ENCODE measurements at places on chromosomes 7 and 10.

DNA sequence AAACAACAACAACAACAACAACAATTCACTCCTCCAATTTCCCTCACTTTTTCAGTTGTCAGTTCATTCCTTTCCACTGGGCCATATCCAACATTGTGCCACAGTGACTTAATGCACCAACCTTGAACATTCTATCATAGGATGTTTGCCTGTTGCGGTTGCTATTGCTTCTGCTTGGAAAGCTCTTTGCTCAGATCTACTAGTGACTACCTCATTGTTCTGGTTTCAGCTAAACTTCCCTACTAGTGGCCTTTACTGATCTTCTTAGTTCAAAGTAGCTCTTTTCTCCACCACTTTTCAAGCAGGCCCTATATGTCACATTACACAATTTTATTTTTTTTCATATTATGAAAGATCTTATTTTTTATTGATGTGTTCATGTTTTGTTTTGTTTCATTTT is 9.8 kb upstream of the STEAP4 start:
- DNase-seq: no peak

DNA sequence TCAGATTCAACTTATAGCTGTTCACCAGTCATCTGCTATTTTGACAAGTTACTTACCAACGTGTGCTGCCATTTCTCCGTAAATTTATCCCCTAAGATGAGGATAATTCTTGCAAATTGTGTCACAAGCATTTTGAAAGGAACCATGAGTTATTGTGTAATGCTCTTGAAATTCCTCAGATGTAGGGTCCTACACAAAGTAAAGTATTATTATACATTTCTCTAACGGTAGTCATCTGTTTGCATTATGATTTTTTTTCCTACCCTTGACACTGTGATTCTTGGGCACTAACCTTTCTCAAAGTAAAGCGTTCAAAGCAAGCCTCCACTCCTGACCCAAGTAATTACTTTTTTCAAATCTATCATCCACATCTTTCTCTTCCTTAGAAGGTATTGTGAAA is 8.1 kb downstream of the HERC4 start:
- no peak for DNase-seq

DNA sequence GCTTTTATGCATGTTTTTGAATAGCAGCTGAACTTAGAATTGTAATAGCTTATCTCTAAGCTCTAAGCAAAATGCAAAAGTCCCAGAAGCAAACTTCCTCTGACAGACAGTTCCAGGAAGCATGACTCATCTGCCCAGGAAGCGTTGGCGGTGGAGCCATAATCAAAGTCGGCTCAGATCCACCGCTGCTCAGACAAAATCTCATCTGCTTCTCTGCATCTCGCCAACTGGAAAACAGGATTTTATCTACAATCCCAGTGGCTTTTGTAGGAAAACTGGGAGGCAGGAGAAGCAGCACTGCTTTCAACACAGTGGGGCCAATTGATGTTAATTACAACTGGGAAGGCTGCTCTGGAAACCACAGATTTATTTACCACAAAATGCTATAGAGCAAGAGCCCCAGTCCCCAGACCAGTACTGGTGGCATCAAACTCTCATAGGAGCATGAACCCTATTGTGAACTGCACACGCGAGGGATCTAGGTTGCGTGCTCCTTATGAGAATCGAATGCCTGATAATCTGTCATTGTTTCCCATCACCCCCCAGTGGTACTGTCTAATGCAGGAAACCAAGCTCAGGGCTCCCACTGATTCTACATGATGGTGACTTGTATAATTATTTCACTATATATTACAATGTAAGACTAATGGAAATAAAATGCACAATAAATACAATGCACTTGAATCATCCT is 99.9 kb downstream of the CUBN start:
- DNase-seq: no peak

DNA sequence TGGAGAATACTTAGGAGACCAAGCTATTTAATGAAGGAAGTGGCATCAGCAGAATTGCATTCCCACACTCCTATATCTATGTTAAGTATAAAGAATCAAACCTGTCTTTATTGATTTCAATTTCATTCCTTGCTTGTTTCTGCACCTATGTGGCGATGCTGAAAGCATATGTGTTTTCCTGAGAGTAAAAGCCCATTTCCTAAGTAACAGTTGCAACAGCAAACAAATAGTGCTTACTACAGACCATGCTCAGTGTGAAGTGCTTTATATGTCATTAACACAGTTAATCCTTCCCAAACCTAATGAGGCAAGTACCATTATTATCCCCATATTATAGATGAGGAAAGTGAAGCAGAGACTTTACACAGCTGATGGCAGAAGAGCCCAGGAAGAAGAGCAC is 552.1 kb downstream of the PARD3 start:
- DNase-seq: no peak

DNA sequence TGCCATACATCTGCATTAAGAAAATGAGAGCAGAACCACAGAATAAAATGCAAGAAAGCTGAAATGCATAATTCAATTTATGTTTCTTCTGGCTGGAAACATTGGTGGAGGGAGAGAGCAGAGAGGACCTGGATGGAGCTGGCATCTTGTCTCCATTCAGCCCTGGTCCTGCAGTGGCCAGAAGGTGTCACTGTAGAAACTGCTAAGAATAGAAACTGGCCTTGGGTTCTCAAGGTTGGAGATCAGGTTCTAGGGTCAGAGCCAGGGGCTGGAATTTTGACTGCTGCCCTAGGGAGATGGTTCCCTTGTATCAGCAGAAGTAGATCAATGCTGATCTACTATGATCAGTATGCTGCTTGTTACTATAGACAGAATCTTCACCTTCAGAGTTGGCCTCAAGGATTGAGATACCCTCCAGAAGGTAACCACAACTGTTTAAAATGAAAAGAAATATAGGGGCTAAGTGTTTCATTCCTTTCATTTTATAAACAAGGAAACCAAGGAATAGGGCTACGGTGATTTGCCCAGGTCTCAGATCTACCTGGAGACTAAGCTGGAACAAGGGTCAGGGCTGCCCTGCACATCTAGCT is 13.1 kb downstream of the TAS2R41 start:
- DNase-seq: no peak

DNA sequence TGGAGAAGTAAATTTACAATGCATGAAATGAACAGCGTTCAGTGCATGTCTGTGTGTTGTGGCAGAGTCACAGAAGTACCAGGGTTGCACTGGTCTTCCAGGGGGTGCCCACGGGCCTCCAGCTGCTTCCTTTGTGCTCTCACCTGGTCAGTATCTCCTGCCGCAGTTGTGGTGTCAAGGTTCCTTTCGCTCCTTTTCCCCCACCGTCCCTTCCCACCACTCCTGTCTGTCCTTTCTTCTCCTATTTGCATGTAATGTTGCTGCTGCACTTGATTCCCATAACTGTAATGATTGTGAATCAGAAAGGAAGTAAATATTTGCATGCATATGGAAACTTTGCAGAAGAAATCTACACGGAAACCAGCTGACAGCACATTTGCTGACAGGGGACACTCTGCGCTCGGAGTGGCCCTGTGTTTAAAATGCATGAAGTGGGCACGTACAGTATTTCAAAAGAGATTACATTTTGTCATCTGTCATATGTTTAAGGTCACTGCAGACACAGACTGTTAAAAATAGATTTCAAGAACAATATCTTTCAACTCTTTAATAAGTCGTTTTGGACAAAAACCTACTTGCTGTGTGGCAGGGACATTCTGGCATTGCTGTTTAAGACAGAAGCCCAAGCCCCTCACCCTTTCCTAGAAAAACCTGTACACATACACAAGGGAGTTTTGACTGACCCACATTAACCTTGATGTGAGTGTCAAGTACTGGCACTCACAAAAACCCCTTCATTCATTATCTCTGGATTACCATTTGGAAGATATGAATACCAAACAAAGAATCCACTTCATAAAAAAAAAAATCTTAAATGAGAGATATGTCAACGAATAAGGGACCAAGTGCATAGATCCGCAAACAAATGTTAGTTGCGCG is 336.7 kb upstream of the KLF6 start:
- DNase-seq: no peak

- no peak for DNase-seq
These were observed 79.7 kb downstream of the FRMPD2 start for GRCh38 chr10:48194830-48195229.

- DNase-seq: no peak
These were observed 15.3 kb downstream of the CALML3 start for GRCh38 chr10:5540080-5540479.

DNA sequence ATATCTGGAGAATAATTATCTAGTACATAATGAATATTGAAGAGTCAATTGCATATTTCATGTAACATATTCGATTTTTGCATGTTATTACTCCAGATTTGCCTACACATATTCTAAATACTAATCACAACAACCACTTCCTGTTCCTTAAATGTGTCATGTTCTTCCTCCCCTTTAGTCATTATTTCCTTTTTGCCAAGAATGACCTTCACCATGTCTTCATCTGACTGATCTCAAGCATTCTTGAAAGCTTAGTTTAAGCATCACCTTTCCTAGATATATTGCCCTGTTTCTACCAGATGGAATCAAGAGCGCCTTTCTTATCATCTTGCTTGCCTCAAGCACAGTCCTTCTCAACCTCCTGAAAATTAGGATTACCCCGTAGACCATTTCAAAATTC is 23.5 kb upstream of the MEOX2 start:
- DNase-seq: no peak

DNA sequence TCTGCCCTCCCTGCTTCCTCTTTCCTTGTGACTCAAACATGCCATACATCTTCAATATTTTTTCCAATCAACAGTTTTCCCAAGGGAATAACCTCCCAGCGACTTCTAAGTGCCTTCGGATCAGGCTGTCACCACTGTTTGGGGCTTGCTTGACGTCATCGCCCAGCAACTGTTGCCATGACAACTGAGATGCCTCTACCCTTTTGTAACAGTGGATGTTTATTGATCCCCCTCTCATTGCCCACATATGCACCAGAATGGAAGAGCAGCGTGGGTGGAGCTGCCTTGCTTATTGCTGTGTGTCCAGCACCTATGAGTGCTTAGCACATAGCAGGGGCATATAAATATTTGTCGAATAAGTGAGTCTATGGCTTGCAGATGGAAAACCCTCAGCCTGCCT is 14.4 kb downstream of the FFAR4 start:
- no peak for DNase-seq

DNA sequence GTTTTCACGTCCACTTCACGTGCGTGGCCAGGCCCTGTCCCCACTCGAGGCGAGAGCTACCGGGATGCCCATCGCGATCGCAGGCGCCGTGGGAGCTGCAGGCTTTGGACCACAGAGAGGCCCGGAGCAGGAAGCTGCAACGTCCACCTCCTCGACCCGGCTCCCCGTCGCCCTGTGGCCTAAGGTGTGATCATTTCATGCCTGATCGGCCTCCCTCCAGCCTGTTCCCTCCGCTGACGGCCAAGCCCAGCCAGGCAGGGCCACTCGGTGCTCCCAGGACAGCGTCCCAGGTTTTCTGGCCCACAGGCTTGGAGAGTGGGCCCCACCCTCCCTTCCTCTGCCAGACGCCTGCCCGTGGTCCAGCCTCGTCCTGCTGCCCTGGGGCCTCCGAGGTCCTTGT is 19.6 kb downstream of the KNDC1 start:
- no peak for DNase-seq

DNA sequence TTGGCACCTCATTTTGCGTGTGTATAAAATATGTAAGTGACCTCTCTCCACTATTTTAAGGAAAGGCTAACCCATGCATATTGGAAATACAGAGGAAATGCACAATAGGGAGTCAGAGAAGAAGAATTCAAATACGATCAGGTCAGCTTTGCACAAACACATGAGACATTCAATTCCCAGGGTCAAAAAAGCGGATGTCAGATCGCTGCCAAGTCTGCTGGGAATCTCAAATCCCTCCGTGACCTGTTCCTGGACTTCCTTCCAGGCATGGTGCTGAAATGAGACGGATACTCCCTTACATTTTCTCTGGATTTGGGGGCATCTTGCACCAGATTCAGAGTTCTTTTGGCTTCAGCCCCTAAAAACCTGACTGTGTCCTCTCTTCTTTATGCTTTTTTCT is 91.9 kb upstream of the PRKCQ start:
- DNase-seq: no peak

DNA sequence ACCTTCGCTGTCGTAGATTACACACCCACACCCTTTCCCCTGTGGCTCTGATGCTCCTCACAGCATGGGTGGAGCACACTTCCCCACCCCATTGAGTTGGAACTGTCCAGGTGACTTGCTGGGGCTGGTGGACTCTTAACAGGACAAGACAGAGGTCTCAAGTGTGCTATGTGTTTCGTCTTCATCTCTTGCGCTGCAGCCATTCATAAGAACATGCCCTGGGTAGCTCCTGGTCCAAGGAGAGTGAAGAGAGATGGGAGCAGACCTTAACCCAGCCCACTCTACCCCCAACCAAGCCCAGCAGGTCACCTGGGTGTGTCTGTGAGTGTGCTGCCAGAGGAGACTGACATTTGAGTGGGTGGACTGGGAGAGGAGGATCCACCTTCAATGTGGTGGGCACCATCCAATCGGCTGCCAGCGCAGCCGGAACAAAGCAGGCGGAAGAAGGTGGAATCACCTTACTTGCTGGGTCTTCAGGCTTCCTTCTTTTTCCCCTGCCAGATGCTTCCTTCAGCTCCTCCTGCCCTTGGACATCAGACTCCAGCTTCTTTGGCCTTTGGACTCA is 112.4 kb downstream of the HTR5A start:
- no peak for DNase-seq

- DNase-seq: no peak
These were observed 771.4 kb downstream of the LRMDA start for GRCh38 chr10:76202777-76203176.

Data from NCI-H1436 treated with DMSO at 0.1 percent for 48 hours (cell line).